ENCODE measurements at places on chromosomes 12 and 14. TPM values are rescaled to one million over a fixed set of nuclear protein-coding genes. Genes with fewer than 3 reads are reported as not detected.

Gene CCER1
- not detected for total RNA-seq

GRCh38 chr12:113191227-113191626, 5.7 kb downstream of the RITA1 start:
- no peak for DNase-seq

Gene SLC39A2
- total RNA-seq, result not detected

DNA sequence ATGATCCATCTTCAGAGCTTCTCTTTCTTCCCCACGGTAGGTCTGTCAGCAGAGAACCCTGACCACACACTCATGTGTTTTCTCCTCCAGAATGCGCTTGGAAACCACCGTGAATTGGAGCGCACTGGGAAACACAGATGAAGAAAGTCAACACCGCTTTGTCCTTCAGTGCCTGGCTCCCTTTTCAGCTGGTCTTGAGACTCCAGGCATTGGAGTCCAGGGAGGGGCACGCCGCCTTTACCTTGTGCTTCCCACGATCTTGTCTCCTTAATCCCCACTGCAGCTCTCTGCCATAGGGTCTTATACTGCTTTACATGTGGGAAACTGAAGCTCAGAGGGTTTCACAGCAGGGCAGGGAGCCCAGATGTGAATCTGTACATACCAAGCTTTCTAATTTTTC, 1.1 kb downstream of the FAM90A1 start:
- DNase-seq, result no peak

GRCh38 chr14:51460011-51460410, 191.7 kb upstream of the FRMD6 start:
- no peak for DNase-seq

DNA sequence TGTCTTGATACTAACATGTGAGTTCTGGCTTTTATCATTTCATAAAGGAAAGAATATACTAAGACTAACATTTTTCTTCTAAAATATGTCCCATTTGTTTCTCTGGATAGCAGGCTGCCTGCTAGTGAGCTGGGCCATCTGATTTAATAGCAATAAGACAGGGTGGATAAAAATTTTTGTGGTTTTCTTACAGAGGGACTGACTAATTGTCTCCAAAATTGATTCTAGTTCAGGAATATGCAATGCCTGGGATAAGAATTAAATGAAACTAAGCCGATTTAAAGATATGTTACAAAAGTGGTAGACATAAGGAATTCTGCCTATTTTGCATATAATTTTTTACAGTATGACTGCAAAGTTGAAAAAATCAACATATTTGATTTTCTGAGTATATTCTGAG, 252.9 kb upstream of the NAV3 start:
- peak; percentile 69 for DNase-seq

All from GM23248 (cell line).